ENCODE measurements at places on chromosomes 2 and 18.

DNA sequence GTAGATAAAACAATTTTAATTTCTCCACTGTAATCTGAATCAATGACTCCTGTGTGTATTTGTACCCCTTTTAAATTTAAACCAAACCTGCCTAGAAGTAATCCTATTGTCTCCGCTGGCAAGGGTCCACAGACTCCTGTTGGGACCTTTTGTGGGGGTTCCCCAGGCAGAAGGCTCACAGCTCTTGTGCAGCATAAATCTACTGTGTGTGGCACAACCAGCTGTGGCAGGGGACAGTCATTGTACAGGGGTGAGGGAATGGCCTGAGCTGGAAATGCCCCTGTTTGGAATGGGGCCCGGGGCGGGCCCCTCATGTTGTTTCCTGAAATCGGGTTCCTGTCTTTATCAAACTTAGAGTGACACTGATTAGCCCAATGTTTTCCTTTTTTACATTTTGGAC is 318.2 kb upstream of the FAM98A start:
- DNase-seq = no peak

GRCh38 chr2:231470246-231470900 is 6.1 kb upstream of the NCL start:
- DNase-seq = no peak

GRCh38 chr18:69843015-69843414 is 104.7 kb downstream of the CD226 start:
- DNase-seq = no peak

DNA sequence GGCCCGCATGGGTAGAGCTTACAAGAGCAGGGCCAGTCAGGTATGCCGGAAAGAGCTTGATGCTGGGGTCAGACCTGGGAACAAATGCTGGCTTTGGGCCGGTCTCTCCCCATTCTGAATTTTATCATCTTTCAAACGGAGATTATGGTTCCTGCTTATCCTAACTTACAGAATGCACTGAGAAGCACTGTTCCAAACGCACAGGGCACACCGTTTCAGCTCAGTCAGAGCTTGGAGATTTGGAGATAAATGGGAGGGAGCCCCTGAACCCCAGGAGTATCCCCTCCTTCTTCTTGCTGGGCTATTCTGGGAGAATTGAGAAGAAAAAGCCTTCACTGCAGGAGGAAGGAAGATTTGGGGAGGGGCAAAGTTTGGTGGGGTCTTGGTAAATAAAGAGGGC is 169.4 kb downstream of the DDX1 start:
- DNase-seq = no peak

GRCh38 chr2:64212346-64212745 is 68.1 kb upstream of the PELI1 start:
- DNase-seq = no peak

- no peak for DNase-seq
Observed at GRCh38 chr2:128413014-128413717, 94.5 kb upstream of the HS6ST1 start.

DNA sequence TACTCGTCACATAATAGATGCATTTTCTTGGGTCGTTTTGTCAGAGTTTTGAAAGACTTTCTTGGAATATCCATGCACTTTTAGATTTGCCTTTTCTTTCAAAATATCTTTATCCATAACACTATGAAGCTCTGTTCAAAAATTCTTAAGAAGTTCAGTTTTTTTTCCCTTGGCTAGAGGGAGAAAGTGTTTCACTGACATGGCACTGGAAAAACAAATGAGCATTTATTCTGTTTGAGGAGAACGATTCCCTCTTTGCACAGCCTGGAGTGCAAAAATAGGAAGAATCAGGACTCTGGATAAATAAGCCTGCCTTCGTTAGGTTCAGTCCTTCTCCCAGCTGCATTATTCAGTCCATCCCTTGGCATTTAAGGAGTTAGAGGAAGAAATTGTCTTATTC is 91.0 kb upstream of the RPE start:
- DNase-seq = peak; percentile 11

Measured in osteoblast (primary cell).